ENCODE measurements at places on chromosomes 2 and 18. TPM values are rescaled to one million over a fixed set of nuclear protein-coding genes. Genes with fewer than 3 reads are reported as not detected.

Gene UGT1A10
- 0.18 TPM for total RNA-seq

Gene PTMA
- total RNA-seq: 1,810 TPM

Gene MAPK4
- 0.14 TPM for total RNA-seq

Gene SLC14A1
- not detected for total RNA-seq

Gene ALK
- total RNA-seq: not detected

Gene POTEJ
- total RNA-seq: not detected

Gene CDH7
- 0.02 TPM for total RNA-seq

Gene NMUR1
- total RNA-seq: not detected

Gene NGEF
- total RNA-seq: 12.8 TPM

Gene G6PC2
- not detected for total RNA-seq

Gene SERPINB3
- not detected for total RNA-seq

Gene CYB5A
- total RNA-seq: 171 TPM

Gene MAP3K19
- not detected for total RNA-seq

Gene ACMSD
- total RNA-seq: not detected

Gene SERPINB10
- not detected for total RNA-seq

Gene RUFY4
- total RNA-seq: not detected

Gene WIPF1
- 23.0 TPM for total RNA-seq

Gene ATP8B1
- total RNA-seq: 9.0 TPM

Gene MYO5B
- total RNA-seq: 12.8 TPM

Gene SULT1C3
- not detected for total RNA-seq

Gene DPP4
- total RNA-seq: 0.79 TPM

Gene PPM1G
- 148 TPM for total RNA-seq

Gene ZNF407
- 2.4 TPM for total RNA-seq

Gene LINC00305
- not detected for total RNA-seq

Gene DPP10
- not detected for total RNA-seq

Gene SDC1
- 128 TPM for total RNA-seq

Gene ANKRD62
- total RNA-seq: not detected

Gene PAX3
- not detected for total RNA-seq

Gene AGXT
- total RNA-seq: not detected

Gene PTPRN
- 1.1 TPM for total RNA-seq

Gene CD28
- not detected for total RNA-seq

Gene HOXD11
- 6.7 TPM for total RNA-seq

Gene SALL3
- total RNA-seq: not detected

Gene WDCP
- total RNA-seq: 10.7 TPM

Gene STON1
- total RNA-seq: 0.39 TPM

Gene CELF4
- total RNA-seq: not detected

Measured in A549 treated with ZK216348 at 1 μM for 4 hours (cell line).